ENCODE measurements at places on chromosomes 11 and 22.
A peak's percentile ranks its signal among the peaks of the same experiment; 100 is the strongest.

DNA sequence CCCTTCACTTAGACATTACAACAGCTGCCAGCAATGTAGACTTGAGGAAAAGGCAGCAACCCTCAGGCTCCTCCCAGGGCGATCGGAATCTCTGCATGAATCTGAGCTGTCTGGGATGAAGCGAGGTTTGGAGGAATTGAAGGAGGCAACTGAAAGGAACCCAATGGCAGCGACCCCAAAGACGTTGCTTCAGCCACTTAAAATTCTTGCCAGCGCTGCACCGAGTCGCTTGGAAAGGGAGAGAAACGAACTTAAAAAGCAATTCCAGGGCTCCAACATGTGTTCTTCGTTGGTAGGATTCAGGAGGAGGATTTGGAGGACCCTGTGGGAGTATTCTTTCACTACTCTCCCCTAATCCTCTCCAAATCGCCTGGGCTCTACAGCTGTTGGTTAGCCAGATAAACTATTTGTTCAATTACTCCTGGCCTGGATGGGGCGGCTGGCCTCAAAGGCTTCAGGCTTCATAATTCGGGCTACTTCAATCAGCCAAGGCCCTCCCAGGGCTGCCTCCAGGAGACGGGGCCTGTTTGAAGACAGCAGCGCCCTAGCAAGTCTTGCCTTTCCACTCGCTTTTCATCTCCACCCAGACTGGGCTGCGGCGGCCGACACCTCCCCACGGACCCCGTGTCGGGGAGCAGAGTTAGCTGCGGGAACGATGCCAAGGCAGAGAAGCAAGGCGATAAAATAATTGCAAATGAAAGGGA lies 72.4 kb upstream of the TMEM45B start:
- no peak for DNase-seq

- no peak for DNase-seq
These were observed at the start of gene OR52N4 for GRCh38 chr11:5753943-5754342. OR52N4 (plus strand) TSS chr11:5754243; CDS start chr11:5754741, 498 bp downstream.

GRCh38 chr11:85948884-85949283 lies 93.7 kb downstream of the CCDC83 start:
- DNase-seq, result no peak

DNA sequence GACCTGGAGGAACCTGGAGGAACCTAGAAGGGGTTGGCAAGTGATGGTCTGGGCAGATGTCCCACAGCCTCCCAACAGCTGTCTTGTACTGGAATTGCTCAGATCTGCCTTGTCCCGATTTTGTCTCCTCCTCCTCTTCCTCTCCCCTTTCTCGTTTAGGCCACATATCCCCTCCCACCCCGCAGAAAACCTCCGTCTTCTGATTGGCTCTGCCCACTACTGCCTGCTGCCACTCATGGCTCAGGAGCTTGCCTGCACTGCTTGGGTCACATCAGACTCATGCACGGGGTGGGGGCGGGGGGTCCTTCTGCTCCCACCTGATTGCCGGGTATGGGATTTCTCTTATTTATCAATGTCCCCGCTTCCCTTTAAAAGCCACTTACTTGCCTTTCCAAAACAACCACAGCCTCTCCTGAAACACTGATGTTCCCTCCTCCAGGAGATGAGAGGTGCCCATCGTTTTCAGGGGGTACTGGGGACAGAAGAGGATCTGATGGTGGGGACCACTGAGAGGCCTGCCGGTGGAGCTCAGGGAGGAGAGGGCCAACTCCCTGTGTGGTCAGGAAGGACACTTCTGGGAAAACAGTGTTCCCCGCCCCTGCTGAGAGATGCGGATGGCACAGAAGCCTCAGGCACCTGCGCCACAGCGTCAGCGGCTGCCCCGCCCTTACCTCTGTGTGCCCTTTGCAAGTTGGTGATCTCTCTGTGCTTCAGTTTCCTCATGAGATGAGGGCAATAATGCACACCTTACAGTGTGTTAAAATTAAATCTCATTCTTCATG lies 14.7 kb downstream of the TOM1 start:
- DNase-seq, result no peak

- DNase-seq, result no peak
These were observed 2.9 kb downstream of the PIK3IP1 start for GRCh38 chr22:31289344-31289743.

- no peak for DNase-seq
These were observed 3.0 kb upstream of the MUC2 start for GRCh38 chr11:1071571-1072115.

- no peak for DNase-seq
These were observed 539 bp downstream of the SLC35C1 start for GRCh38 chr11:45805305-45806071.

GRCh38 chr22:47633111-47633510 lies 870.7 kb downstream of the TBC1D22A start:
- DNase-seq, result no peak

DNA sequence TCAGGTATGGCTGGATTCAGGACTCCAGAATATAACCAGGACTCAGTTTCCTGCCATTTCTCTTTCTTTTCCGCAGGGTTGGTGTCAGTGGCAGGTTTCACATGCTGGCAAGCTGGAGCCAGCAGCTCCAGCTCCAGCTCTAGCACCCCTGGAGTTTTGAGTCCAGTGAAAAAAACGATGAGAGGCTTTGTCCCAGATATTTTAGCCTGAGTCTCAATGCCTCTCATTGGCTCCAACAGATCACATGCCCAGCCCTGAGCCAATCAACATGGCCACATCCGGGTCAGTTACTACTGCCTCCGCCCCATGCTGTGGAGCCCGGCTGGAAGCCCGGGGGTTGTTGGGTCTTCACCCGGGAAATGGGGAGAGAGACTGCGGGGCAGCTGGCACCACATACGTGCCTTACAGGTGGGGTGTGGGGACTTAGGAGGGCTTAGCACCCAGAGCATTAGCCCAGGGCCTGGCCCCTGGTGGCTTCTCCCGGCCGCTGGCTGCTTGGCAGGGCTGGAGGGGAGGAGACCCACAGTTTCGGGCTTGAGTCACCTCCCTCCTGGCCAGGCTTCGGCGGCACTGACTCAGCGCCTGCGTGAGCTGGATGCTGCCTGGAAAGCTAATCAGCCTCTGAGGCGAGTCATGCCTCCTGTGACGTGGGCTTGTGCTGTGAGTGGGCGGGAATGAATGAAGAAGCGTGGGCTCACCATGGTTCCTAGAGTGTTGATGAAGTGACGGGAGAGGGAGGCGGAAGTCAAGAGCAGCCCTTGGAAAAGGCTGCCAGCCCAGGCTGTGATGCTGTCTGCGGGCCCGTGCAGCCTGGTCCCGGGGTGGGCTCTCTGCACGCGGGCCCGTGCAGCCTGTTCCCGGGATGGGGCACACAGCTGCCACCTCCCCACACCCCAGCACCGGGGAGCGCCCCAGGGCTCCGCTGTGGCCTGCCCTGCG lies 15.3 kb upstream of the MRTFA start:
- DNase-seq, result peak; percentile 72

- no peak for DNase-seq
These were observed 2.2 kb downstream of the SPI1 start for GRCh38 chr11:47376107-47376524.

DNA sequence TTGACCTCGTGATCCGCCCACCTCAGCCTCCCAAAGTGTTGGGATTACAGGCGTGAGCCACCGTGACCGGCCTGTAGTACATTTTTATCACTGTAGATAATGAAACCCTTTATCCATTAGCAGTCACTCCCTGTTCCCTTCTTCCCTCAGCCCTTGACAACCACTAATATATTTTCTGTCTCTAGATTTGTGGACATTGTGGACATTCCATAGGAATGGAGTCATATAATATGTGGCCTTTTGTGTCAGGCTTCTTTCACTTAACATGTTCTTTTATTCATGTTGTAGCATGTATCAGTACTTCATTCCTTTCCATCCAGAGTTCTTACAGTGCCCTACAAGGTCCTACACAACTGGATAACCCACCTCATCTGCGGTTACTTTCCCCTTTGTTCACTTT lies 30.5 kb downstream of the RRM1 start:
- no peak for DNase-seq

GRCh38 chr11:102882389-102883024 lies 7.7 kb upstream of the MMP12 start:
- no peak for DNase-seq

- no peak for DNase-seq
These were observed 125.6 kb upstream of the SLC5A12 start for GRCh38 chr11:26847459-26847858.

- DNase-seq, result no peak
These were observed 1.6 kb downstream of the BSX start for GRCh38 chr11:122979815-122980595.

DNA sequence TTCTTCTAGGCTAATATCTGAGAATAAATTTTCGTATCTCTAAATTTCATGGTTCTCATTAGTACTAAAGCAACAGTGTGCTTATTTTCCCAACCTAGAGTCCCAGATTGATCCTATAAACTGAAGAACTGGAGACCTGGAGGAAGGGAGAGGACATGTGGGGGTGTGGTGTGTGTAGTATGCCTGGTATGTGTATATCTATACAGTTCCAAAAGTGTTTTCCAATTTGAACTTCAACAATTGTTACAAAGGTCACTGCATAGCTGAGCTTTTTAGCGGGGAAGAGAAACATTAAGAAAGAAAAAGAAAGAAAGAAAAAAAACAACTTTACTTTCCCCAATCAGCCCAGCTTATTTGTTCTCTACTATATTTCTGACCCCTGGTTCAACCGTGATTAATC lies 152.1 kb downstream of the SOX6 start:
- DNase-seq, result no peak

- DNase-seq, result no peak
These were observed 54.7 kb downstream of the NF2 start for GRCh38 chr22:29658176-29658575.

- no peak for DNase-seq
These were observed 502.9 kb downstream of the BRD1 start for GRCh38 chr22:49324527-49325491.

GRCh38 chr11:116984589-116984988 lies 113.6 kb downstream of the SIK3 start:
- DNase-seq, result no peak

GRCh38 chr11:117748771-117749540 lies 48.1 kb downstream of the DSCAML1 start:
- no peak for DNase-seq

- DNase-seq, result no peak
These were observed 5.4 kb downstream of the RELT start for GRCh38 chr11:73381589-73381988.

Measured in activated effector memory CD4-positive, alpha-beta T cell treated with Interleukin-2 at 50 U/mL for 16 hours (primary cell).